Heart right ventricle (tissue), 16 donors: ENCODE measurements at places on chromosomes 13 and 19. TPM values are rescaled to one million over a fixed set of nuclear protein-coding genes. Genes with fewer than 3 reads are reported as not detected.

GRCh38 chr19:3613818-3614661, 7.4 kb upstream of the TBXA2R start:
- no peak for DNase-seq

DNA sequence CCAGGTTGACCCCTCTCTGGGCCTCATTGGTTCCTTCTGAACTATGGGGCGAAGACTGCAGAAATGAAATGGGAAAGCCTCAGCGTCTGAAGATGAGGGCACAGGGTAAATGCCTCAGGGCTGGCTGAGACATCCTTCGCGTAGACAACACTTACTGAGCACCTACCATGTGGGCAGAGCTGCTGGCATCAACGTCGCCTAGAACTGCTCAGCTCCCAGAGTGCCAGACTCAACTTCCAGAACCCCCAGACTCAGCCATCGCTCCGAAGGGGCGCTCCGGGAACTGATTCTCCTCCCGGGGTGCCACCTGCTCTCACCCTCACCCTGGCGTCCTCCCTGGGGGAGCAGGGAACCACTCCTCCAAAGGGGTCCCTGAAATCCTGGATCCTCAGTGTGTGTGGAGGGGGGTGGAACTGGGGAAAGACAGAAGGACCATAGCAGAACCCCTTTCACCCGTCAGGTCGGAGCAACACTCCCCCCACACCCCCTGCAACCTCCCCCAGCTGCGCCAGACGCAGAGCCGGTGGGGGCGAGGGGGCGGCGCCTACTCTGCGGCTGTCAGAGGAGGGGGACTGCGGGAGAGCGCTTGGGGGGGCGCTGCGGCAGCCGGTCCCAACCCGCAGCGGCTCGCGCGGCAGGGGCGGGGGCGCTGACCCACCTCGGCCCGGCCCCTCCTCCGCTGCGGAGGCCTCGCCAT, 8.2 kb upstream of the NFIC start:
- no peak for DNase-seq

GRCh38 chr19:39943586-39943985, 9.2 kb upstream of the FCGBP start:
- DNase-seq: no peak

- no peak for DNase-seq
These were observed 25.8 kb downstream of the RFX1 start for GRCh38 chr19:13980340-13980739.

- DNase-seq: no peak
These were observed 2.0 kb upstream of the PIK3R2 start for GRCh38 chr19:18150776-18151624.

The COX7A1 gene
- 2,055 TPM for total RNA-seq

GRCh38 chr13:45296259-45296658, 44.7 kb downstream of the TPT1 start:
- DNase-seq: no peak

The TPM4 gene
- total RNA-seq: 74.6 TPM

GRCh38 chr19:15964231-15964630, 15.4 kb downstream of the OR10H4 start:
- no peak for DNase-seq

The JUNB gene
- total RNA-seq: 27.8 TPM

The CNN1 gene
- 81.4 TPM for total RNA-seq
